H1 (cell line): ENCODE measurements at places on chromosomes 3 and 15.

GRCh38 chr3:188158731-188159310 lies 4.9 kb downstream of the LPP start:
- DNase-seq, result no peak

DNA sequence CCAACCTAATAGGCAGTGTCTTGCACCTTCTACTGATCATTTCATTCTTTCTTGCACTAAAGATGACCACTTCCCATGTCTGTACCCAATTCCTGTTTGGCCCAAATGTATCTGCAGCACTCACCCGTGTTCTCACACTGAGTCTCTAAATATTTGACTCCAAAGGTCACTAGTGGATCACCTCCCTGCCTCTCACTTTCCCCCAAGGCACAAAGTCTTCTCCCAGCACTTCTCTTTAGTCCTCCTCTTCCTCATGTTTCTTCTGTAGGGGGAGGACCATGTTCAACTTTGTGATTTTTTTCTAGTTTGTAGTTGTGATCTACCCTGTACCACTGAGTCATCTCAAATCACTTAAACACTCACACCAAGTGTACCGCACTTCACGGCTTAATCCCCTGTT lies 13.9 kb downstream of the NR1I2 start:
- DNase-seq, result no peak

DNA sequence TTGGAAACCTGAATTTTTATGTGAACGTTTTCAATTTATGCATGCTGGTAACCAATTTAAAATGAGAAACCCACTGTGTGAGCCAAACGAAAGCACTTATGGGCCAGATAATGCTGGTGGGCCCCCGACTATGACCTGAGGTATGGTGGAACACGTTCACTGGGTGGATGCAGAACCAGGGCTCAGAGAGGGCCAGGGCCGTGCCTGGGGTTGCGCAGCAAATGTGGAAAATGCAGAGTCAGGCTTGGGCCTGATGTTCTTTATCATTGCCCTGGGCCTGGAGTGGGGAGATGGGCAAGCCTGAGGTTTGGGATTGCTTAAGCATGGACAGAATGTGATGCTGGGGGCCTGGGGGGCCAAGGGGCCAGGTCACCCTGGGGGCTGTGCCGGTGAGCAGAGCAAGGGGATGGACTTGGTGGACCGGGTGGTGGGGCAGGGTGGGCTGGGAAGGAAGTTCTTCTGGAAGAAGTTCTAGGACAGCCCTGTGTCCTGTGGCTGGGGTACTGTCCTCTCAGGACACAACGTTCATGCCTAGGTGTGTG lies 17.9 kb downstream of the FBLN2 start:
- no peak for DNase-seq

GRCh38 chr3:162122405-162122804 lies 625.8 kb downstream of the OTOL1 start:
- no peak for DNase-seq

DNA sequence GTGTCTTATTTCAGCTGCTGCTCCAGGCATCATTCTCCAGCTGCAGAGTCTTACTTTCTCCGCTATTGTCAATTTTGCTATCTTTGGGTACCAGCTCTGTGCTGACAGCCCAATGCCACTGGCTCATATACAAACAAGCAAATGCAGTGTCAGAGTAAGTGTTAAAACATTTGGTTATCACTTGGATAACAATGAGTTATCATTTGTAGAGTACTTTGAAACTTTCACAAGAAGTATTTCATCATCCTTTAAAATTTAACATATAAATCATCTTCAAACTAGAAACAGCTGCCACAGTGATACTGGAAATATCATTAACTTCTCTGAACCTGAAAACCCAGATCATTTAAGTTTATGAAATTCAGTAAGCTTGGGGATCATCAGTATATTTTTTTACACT lies 13.8 kb downstream of the TSPAN3 start:
- DNase-seq, result no peak

DNA sequence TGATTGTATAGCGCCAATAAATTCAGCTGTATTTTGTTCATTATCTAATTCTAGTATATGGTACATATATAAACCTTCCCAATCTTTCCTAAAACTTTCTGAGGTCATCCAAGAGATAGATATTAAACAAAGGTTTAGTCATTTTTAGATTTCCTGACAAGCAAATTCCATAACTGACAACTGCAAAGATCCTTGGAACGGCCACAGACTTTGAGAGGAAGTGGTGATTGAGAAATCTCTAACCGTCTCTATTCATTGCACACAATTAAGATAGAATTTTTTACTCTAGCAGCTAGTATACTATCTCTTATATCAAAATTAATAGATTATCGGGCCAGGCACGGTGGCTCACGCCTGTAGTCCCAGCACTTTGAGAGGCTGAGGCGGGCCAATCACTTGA lies 4.7 kb downstream of the CSNK1G1 start:
- no peak for DNase-seq

GRCh38 chr15:96162322-96162721 lies 168.2 kb upstream of the NR2F2 start:
- no peak for DNase-seq

- no peak for DNase-seq
Observed at GRCh38 chr3:111692593-111693552, 97.7 kb upstream of the ZBED2 start.

DNA sequence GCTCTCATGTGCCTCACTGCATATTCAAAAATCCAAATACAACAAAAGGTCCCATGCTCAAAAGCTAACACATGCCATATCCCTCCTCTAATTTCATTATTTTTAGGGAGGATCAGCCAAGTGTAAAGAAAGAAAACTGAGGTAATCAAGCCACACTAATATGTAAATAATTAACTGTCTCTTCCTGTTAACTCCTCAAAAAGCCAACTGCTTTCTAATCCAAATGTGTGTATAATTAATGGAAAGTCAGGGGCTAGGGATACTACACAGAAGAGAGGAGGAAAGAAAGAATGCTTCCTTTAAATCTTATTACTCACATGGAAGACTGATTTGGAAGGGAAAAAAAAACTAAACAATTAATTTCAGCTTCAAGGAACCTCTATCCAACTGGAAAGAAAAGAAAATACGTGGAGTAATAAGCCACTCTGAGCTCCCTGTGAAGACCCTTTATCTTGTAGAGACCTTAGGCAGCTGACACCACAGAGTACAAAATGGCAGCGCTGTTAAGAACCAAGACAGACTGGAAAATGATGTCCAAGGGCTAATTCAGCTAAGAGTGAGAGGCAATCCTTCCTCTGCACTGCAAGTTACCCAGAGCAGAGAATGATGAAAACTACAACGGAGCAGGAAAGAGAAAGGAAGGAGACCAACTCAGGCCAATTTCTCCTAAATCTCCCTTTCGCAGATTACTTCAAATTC lies 56.8 kb downstream of the ZNF148 start:
- no peak for DNase-seq

- no peak for DNase-seq
Observed at GRCh38 chr15:67997996-67998395, 56.1 kb upstream of the PIAS1 start.

DNA sequence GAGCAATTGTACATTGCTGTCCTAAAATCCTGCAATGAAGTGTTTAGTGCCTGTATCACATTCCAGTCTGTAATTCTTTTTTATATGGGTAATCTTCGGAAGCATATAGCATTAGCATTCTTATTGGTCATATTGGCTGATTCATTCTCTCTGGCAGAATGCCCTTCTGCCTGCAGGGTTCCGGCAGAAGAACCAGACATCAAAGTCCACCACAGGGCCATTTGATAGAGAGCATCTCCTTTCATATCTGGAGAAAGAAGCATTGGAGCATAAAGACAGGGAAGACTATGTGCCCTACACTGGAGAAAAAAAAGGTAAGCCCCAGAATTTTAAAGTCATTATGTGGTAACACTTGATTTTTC lies 39.6 kb downstream of the TMOD3 start:
- DNase-seq, result no peak

DNA sequence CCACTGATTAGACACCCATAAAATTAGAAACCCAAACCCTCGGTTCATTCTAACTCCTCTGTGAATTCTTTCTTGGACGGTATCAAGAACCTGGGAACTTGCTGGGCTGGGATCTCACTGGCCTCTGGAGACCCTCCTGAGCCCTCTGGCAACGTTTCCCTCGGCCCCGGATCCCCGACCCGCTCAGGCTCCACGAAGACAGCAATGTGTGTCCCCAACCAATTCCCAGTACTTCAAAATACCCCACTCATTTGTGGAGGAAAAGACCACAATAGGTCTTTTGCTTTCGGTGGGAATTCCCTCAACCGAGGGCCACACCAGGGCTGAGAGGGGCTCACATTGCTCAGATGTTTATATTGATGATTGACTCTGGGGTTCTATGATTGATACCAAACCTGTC lies 117.9 kb upstream of the PRR20G start:
- DNase-seq, result no peak

DNA sequence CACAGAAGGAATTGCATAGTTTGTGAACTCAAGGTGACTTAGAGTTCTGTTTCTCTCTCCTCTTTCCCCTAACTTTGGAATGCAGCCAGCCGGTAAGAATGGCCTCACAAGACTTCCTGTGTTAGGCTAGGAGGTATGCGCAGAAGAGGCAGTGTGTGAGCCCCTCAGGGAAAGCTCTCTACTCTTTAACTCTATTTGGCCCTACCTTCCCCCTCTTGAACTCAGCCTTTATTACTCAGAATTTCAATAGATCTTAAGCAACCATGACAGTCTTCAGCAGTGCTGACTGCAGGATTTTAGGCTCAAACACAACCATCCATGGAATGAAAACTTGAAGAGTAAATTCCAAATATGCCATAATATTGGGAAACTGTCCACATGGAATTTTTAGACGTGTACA lies 209.5 kb downstream of the DTWD1 start:
- DNase-seq, result no peak

DNA sequence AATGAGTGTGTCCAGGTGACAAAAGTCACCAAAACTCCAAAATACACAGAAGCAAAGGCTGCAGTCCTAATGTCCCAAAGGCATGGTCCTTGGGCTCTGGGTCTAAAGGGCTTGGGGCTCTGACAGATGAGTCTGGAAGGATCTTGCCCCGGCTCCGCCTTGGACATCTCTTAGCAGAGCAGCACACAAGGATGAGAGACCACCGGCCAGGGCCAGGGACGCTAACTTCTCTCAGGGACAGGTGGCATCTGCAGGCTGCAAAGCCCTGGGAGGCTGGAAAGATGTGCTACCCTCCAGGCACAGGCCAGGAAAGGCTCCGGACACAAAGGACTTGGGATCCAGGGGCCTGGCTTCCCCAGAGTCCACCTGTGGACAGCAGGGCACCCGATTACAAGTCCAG lies 14.1 kb upstream of the SHISA5 start:
- DNase-seq, result peak; percentile 41

DNA sequence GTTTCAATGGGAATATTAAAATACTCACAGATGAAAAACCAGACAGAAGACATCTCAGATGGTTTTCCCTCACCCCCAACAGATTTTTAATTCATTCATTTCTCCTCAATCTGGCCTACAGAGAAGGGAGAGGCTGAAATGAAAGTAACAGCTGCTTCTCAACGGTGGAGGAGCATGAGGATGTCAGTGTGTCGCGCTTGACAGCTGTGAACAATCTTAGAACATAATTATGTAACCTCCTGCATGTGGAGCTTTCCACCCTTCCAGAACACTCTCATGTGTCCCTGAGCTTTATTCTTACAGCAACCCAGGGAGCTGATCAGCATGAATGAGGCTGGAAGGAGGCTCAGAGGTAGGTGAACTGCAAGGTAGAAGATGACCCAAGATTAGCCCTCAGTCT lies 52.7 kb downstream of the MB21D2 start:
- no peak for DNase-seq

DNA sequence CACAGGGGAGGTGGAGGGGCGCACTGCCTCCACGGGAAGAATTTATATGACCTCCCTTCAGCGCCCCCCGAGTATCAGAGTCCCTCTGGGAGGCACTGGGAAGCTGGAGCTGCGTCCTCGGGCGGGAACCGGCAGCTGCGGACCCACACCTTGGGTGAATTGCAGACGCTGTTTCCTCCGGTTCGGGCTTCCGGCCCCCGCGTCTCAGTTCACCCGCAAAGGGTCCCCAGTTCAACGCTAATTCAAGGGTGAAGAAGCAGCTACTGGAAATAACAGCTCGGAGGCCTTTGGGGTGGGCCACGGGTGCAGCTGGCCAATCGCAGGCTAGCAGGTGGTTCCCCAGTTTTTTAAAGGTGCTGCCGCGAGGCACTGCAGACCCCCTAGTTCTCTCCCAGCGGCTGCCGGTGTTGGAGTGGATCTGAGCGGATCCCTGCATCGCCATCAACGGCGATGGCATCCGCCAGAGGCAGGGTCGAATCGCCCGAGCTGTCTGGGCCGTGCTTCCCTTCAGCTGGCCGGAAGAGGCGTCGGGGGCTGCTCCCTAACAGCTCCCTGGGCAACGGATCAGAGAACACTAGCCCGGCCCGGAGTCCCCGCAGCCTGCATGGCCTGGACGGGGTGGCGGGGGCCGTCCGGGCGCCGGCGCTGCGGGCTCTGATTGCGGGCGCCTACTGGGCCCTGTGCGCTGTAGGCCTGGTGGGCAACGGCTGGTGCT lies 19.4 kb upstream of the ADAMTS7 start:
- no peak for DNase-seq

DNA sequence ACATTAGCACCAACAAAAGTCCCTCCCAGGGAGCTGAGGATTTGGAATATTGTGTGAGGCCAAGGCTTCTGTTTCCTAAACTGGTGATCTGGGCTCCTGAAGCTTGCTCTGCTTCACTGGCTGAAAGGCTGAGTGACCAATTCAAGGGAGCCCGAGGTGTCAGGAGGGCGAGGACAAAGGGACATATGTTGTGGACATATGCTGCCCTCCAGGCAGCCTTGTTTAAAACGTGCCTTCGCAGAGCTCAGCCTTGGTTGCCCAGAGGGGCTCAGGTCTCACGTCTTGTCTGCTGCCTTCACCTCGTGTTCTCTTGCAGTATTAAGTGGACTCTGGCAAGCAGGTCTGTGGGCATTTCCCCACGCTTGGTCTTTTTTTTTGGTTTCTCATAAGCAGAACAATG lies 7.0 kb downstream of the SLCO3A1 start:
- DNase-seq, result no peak

DNA sequence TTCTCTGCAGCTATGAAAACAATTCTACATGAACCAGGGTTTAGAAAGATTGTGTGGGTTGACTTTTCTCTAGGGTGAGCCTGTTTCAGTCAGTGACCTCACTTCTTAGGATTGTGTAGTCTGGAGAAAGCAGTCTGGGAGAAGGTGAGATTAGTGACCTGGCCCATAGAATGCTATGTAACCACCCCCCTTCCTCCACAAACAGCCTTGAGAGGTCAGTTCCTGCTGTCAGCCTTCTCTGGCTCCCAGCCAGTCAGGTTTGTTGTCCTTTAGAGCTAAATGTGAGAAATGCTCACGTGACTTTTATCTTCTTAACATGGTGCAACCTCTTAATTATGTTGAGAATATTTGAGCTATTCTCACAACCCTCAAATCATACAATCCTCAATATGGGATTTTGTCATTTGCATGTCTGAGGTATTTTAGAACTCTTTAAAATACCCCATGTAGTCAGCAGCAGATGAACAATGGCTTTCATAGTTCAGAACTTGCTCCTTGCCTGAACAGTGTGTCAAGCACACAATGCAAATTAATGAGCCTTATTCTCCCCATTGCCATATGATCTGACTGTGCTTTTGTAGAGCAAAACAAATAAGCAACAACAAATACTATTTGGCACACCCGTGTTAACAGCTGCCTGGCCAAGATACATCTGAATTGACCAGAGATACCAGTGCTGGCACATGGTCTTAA lies 311.6 kb downstream of the CNTN6 start:
- peak; percentile 23 for DNase-seq

GRCh38 chr3:54339608-54340007 lies 217.3 kb downstream of the CACNA2D3 start:
- DNase-seq, result no peak
